ENCODE measurements at places on chromosomes 6 and 20.
A peak's percentile ranks its signal among the peaks of the same experiment; 100 is the strongest.

- DNase-seq: peak; percentile 76
Measured at GRCh38 chr6:134480593-134480992, 162.7 kb upstream of the SGK1 start.

DNA sequence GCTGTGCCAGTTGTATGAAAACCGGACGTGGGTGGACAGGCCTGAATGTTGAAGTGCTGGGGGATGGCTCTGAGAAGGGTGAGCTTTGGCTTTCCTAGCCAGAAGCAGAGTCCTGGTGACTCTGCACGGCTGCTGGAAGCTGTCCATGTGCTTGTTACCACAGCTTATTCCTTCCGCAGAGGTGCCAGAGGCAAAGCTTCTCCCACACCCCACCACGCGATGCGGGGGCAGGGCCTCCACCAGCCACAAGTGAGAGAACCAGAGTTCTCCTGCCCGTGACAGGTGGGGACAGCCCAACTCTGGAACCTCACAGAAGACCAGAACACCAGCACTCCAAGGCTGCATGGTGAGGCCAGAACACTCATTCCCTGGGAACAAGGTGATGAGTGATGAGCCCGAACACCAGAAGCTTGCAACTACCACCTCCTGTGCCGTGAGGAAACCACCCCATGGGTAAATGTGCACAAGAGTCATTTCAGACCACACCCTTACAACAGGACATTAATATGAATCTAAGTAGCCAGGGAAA lies 36.7 kb downstream of the JAG1 start:
- no peak for DNase-seq

DNA sequence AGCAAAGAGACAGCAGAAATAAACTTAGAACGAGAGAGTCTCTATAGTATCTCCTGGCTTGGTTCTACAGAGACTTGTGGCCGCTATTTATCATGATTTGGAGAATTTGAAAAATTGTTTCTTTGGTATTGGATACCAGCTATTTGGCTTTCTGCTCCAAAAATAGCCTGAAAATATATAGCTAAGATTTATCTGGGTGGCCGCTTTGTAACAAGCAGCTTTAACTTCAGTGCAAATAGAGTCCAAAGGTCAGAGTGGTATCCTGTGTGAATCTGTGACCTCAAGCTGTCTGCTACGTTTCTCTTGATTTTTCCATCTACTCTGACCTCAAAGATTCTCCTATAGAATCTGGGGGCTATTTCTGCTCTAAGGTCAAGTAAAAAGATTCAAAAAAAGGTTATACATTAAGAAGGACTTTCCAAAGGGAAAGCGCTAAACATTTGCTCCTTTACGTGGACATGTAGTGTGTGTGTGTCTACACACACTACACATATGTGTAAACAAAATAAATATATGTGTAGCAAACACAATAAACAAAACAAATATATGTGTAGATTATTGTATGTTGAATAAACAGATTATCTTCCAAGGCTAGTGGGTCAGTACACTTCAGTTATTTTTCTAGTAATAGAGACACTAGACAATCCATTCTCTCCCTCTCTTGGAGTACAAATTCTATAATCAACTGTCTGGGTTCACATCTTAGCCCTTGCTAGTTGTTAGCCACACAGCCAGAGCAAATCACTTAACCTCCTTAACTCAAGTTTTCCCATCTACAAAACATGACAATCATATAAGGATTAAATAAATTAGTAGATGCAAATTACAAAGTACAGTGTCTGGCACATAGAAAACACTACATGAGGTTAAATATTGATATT lies 40.8 kb downstream of the CHD6 start:
- peak; percentile 15 for DNase-seq

GRCh38 chr6:163860287-163861081 lies 446.0 kb downstream of the QKI start:
- no peak for DNase-seq

- no peak for DNase-seq
Measured at GRCh38 chr20:37566590-37567330, 39.1 kb upstream of the BLCAP start.

GRCh38 chr6:162379757-162380409 lies 347.7 kb downstream of the PRKN start:
- no peak for DNase-seq

DNA sequence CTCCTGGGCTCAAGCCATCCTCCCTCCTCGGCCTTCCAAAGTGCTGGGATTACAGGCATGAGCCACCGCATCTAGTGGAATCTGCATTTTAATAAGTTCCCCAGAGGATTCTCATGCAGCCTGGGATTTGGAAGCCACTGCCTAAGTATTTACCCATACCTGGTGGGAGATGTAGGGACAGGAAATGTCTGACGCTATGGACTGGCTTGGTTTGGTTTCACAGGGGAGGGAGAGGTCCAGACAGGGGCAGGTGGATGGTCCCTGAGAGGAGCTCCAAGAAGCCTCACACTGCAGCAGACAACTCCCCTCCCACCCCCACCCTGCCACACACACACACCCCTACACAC lies 4.4 kb downstream of the VSTM2L start:
- no peak for DNase-seq

Measured in renal cortical epithelial cell (primary cell).